ENCODE measurements at places on chromosomes 3 and 15.

DNA sequence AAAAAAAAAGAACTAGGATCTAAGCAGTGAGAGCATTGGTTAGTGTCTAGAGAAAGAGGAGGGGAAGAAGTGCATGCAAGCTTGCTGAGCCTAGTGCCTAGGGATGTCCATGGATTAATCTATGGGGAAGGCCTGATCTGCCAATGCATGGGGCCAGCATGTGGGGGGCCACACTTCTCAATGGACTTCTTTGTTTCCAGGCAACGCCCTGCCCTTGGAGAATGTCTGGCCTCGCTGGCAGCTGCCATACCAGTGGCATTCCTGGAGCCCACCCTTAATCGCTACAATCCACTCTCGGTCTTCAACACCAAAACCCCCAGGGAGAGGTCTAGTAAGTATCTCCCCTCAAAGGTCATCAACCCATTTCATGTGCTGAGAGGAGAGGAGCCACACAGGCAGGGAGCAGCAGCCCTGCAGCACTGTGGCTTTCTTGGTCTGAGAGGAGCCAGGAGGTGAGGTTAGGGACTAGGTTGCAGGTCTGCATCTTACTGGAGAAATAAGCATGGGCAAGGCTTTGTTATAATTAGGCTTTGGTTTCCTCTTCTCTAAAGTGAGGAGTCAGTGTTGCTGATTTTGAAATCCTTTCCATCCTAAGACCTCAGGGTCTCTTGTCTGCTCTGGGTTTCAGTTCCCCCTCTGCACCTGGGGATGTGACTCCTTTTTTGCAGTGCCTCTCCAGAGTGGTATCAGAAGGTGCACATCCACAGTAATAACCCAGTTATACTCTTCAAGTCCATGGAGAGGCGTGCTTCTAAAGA is 188.1 kb upstream of the CHRM5 start:
- no peak for DNase-seq

- DNase-seq: no peak
These were observed 64.2 kb upstream of the POLG start for GRCh38 chr15:89398896-89399237.

DNA sequence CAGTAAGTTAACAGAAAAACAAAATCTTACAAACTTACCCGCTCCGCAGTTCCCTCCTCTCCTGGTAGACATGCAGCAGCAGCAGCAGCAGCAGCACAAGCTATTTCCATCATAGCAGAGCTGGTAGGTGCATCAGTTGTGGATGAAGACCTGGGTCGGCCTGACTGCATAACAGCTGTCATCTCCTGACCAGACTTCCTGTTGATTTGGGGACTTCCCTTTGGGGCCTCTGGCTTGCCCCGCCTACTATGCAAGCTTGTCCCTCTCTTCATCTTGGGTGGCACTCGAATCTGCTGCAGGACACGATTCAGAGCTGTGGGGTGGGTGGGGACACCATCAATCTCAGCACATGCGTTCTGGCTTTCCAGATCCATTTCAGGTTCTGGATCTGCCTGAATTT is 65.7 kb downstream of the TMCC1 start:
- peak; percentile 34 for DNase-seq

GRCh38 chr3:186149319-186149960 is 40.6 kb upstream of the ETV5 start:
- no peak for DNase-seq

DNA sequence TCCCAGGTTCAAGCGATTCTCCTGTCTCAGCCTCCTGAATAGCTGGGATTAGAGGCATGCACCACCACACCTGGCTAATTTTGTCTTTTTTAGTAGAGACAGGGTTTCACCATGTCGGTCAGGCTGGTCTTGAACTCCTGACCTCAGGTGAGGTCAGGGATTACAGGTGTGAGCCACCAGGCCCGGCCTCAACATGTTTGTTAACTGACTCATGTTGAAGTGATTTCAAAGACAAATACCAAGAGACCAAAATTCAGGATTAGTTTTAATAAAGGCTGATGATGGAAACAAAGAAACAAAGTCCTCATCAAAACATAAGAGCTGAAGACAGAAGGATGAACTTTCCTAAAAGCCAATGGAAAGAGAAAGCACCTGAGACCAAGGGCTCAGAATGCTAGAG is 36.5 kb downstream of the SLC12A6 start:
- DNase-seq: no peak

DNA sequence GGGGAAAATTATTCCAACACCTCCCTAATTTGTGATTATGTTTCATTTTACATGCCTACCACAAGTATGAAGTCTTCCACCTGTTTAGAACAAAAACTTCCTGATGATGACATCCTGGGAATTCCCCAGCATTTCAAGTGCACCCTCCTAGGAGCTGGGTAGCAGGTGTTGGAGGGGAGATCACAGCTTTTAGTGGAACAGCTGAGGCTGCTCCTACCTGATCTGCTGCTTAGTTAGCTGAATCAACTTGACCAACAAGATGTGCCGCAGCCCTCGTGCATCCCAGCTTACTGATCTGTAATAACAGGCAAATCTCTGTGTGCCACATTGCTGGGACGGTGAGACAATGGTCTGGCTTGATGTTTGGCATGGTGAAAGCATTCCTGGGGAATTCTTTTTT is 29.7 kb downstream of the TRAK1 start:
- DNase-seq: no peak

DNA sequence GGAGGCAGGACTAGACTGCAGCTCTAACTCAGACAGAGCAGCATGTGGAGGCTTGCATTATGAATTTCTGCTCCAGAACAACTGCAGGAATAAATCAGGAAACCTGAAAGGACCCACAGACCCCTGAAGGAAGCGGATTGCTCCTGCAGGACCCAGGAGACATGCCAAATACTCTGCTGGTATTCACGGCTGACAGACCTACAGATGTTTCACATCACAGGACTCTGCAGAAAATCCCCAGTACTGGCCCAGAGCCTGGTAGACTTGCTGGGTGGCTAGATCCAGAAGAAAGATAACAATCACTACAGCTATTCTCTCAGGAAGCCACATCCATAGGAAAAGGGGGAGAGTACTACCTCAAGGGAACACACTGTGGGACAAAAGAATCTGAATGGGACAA is 942.1 kb downstream of the AGBL1 start:
- DNase-seq: no peak

DNA sequence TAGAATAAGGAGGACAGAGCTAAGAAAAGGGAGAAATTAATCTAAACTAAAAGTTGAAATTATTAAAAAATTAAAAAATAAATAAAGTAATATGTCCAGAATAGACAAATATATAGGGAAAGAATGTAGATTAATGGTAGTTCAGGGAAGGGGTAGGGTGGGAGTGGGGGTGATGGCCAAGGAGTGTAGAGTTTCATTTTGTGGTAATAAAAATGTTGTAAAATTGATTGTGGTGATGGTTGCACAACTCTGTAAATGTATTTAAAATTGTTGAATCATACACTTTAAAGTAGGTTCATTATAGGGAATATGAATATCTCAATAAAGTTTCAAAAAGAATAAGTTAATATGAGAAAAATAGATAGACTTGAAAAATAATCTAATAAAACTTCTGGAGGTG is 21.0 kb upstream of the FNDC3B start:
- no peak for DNase-seq

- no peak for DNase-seq
These were observed 716.5 kb upstream of the GOLIM4 start for GRCh38 chr3:168812234-168812633.

DNA sequence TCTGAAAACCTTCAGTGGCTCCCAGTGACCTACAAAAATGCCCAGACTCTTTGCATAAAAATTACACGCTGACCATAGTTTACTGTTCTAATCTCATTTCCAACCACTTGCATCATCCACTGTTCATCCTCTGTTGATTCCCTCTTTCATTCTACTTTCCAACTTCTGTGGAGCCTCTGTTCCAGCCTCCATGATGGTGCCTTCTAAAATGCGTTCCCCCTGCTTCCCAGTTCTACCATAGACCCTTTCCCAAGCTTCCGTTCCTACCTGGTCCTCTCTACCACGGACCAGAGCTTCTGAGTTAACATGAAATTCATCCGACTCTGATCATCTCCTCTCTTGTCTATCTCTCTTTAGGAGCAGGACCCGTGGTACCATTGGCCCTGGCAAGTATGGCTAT is 127.0 kb downstream of the THSD4 start:
- no peak for DNase-seq

- no peak for DNase-seq
These were observed 89.0 kb downstream of the RPL22L1 start for GRCh38 chr3:170780955-170781354.

DNA sequence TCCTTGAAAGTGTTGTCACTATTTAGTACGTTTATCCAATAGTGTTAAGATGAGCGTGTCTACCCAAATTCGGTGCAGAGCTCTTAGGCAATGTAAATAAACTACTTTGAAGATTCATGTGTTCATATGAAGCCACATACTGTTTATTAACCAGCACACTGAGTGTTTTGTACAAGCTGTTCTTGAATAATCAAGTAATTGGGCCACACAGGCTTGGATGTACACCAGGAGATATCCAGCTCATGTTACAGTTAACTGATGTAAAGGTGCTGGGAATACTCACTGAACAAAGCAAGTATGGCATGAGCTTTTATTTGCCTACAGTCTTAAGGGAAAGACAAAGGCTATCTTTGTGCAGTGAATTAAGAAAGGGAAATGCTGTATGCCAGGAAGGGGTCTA is 632 bp upstream of the DHX36 start:
- no peak for DNase-seq

DNA sequence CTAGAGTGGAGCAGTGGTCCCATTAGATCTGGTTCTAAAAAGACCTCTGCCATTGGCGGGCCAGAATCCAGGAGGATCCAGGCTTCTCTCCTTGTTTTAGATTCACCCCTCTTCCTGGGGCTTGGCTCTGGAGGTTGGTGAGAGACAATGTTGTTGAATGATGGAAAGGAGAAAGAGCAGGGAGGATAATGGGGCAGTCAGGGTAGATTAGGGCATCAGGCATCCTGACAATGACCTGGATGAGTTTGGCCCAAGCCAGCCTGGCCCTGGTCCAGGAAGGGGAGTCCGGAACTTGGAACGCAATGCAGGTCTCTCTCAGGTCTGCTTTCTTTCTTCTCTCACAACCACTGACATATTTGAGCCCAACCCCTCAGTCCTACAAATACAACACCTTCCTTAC is 260.1 kb upstream of the RASGRP1 start:
- DNase-seq: no peak

GRCh38 chr3:128413003-128413370 is 53.7 kb downstream of the DNAJB8 start:
- DNase-seq: no peak

GRCh38 chr15:47404877-47405276 is 312.4 kb upstream of the SEMA6D start:
- no peak for DNase-seq

GRCh38 chr3:134486577-134487041 is 752 bp downstream of the CEP63 start:
- no peak for DNase-seq

GRCh38 chr3:31275583-31275982 is 257.1 kb upstream of the STT3B start:
- no peak for DNase-seq

DNA sequence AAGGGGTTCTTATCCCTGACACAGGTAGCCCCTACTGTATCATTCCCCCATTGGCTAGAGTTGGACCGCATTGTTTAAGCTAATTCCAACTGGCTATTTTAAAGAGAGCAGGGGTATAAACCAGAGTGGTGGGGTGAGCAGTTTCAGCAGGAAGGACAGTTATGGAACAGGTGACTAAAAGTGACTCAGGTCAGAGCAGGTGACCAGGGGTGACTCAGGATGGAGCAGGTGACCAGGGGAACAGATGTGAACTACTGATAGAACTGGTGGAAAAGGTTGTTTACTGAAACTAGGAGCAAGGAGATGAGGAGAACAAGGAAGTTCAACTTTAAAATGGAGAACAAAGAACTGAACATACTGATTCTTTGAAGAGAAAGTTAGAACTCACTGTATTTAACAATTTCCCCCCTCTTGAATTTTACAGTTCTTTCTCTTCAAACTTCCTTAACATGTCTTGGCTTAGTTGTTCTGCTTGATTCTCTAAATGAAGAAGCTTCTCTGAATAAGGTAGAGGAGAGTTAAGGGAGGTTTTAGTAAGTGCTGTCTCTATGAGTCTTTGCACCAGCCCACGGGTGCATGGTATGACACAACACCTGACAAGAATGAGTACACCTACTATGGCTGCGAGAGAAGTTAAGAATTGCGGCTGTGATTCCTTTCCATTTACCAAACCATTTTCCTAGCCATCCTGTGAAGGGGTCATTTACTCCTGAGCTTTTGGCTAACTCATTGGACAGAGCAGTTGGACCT is 83.4 kb upstream of the WNT7A start:
- DNase-seq: peak; percentile 21

GRCh38 chr3:29514170-29514569 is 233.3 kb downstream of the RBMS3 start:
- no peak for DNase-seq

DNA sequence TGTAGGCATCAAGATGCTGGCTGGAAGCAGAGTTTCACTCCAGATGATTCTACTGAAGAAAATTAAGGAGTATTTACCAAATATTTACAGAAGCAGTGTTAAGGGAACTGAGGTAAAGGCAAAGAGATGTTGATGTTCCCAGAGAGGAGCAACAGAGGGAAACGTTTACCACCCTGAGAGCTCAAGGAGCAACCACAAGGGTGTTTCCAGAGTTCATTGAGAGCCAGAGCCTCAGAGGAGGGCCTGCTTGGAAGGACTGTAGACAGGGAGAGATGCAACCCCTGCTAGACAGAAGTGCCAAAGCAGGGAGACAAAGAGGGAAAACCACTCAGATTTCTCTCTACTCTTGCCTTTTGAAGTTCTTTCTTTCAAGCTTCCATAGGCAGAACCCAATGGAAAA is 474.5 kb downstream of the RBMS3 start:
- DNase-seq: no peak

DNA sequence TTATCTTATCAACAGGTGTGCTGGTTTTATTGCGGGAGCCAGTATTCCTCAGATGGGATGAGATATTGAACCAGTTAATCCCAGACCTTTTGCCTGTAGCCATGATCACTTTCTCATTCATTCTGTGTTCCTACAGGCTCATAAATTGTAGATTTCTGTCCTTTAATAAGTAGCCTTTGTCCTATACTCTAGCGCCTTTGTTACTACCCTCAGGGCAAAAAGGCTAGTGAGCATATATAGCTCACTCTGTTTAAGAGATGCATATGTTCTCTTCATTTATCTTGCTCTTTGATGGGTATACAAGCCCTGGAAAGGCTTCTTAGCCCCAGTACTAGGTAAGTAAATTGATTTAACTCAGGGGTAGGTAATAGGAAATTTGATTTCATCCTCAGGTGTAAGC is 95.1 kb downstream of the OXSM start:
- DNase-seq: no peak

DNA sequence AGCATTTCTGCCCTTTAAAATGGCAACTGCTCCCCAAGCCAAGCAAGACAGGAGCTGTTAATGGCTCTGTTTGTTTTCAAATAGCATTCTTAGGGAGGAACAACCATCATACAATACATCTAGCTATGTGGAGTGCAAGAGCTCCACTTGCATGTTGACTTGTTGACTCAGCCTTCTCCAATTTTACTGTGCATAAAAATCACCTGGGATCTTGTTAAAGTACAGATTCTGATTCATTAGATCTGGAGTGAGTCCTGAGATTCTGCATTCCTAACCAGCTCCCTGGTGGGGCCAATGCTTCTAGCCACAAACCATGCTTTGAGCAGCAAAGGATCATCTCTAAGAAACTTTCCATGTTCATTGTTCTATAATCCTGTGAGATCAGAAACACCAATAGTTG is 171.4 kb downstream of the THRB start:
- DNase-seq: no peak
